Lung (tissue), 17 donors: ENCODE measurements at places on chromosomes 4 and X. TPM values are rescaled to one million over a fixed set of nuclear protein-coding genes. Genes with fewer than 3 reads are reported as not detected.

DNA sequence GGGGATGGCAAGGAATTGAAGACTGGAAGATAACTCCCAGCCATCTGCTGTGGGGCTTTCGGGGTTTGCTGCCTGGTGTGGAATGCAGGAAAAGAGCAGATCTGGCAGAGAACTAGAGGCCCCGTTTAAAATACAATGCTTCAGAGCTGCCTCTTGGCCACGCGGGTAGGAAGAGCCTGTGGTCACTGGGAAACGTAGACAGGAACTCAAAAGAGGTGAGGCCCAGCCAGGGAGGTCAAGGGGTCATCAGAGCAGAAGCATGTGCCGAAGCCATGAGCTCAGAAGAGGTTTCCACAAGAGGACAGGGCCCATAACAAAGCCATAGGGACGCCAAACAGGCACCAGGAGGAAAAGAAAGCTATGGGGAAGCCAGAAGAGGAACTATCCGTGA lies 14.5 kb upstream of the STS start:
- H3K27ac ChIP-seq = peak overlapping the region; percentile 80
- H3K27me3 ChIP-seq = peaks cover 2% of the 10 kb centered on the region
- peaks cover 6% of the 10 kb centered on the region for H3K4me1 ChIP-seq
- no peak for DNase-seq
- no peak overlapping the region for H3K4me3 ChIP-seq

DNA sequence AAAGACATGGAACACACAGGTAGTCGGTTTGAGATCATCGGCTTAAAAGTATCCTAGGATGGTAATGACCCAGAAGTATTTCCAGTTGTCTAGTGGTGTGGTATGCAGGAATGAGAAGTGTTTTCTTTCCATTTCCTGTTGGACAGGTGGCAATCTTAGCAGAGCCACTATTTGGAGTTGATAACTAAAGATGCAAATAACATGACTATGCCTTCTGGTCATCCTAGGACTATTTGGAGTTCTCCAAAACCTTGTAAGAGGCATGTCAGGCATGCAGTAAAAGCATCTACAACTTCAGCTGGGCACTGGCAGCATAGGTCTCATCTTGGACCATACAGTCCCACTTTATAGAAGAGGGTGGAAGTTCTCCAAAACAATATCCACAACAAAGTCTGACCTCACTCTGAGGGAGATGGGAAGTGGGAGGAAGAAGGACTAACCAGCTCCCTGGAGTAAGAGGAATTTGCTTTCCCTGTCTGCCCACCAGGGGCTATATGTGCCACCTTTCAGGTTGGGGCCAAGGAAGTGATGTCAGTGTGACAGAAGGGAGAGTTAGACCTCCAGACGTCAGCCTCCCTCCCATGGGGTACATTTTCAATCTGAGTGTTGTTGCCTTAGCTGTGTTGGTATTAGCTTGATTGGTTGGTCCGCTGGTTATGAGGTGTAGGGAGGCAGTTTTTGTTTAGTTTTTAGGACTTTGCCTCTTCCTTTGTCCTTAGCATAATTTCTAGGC lies 101.2 kb upstream of the MYOZ2 start:
- H3K36me3 ChIP-seq = peaks cover 3% of the 10 kb centered on the region
- no peaks in the 10 kb centered on the region for H3K27me3 ChIP-seq
- no peaks in the 10 kb centered on the region for H3K4me1 ChIP-seq
- no peak for DNase-seq

DNA sequence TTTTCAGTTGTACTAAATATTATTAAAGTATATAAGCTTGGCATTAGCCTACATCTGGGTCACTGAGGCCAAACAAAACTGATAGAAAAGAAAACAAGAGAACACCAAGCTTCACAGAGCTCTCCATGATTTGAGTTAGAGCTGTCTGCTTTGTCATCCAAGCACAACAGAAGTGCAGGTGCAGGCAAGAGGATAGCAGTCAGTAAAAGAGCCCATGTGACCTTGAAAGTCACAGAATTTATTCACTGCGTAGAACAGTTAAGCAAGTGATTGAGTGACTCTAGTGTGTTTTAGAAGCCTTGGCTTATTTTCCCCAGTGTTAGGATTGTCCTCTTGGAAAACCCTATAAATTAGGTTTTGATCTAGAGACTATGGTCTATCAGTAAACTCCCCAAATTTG lies 49.4 kb upstream of the PRDM5 start:
- H3K4me3 ChIP-seq = no peak overlapping the region
- H3K27me3 ChIP-seq = no peaks in the 10 kb centered on the region
- H3K36me3 ChIP-seq = no peaks in the 10 kb centered on the region
- no peak overlapping the region for H3K27ac ChIP-seq
- H3K4me1 ChIP-seq = no peaks in the 10 kb centered on the region

The KCTD8 gene
- total RNA-seq = 0.06 TPM

The AFM gene
- total RNA-seq = 0.09 TPM

The NAP1L3 gene
- 1.8 TPM for total RNA-seq
